ENCODE measurements at places on chromosomes 3 and 15.

- DNase-seq: no peak
Measured at GRCh38 chr15:64895285-64896065, 16.2 kb upstream of the ANKDD1A start.

DNA sequence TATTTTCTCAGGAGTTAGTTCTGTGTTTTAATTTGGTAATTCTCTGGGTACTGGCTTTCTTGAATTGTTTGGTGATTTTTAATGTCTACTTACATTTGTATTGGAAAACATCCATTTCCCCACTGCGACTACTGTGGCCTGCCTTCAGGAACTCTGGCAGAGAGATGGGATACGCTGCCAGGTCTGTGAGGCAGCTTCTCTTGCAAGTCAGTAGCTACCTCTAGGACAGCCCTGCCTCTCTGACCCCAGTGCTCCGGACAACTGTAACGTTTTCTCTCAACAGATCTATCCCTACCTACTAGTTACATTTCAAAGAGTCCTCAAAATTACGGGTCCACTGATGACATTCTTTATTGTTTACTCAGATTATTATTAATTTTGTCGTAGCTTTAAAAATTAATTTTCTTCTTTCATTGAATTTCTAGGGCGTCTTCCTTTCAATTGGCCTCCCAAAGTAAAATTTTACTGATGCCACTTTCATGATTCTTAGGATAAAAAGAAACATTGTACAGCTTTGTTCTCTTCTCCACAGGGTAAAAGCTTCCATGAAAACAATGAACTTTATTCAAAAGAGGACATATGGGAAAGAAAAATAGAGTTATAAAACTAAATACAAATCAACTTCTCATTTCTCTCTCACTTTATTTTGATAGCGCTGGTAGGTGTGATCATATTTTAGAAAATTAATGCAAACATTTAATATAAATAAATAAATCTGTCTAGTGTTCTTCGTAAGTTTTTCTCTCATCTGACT lies 123.2 kb upstream of the GOLGA8J start:
- DNase-seq: no peak

DNA sequence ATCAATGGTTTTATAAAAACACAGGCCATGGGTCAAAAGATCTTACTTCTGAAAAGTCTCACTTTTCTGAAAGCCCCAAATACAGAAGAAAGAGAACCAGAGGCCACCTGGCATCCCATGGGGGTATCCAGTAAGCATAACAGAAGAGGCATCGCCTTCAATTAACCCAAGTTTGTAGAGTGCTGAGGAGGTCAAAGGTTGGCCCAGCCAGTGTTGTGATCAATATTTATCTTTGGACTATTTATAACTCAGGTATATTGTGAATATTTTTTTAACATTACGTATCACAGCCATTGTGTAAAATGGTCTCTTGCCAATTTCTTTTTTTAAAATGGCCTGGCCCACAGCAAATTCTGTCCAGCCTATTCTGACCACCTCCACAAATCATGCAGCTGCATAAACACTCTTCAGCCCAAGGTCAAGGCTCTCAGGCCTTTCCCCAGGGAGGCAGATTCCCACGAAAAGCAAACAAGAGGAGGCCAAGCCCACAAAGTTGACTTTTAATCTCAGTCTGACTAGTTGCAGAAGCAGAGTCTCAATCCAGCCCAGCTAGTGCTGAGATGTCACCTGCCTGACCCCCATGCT lies 26.2 kb upstream of the SPTBN5 start:
- no peak for DNase-seq

GRCh38 chr3:42632146-42632545 lies 21.4 kb upstream of the ZBTB47 start:
- DNase-seq: no peak

DNA sequence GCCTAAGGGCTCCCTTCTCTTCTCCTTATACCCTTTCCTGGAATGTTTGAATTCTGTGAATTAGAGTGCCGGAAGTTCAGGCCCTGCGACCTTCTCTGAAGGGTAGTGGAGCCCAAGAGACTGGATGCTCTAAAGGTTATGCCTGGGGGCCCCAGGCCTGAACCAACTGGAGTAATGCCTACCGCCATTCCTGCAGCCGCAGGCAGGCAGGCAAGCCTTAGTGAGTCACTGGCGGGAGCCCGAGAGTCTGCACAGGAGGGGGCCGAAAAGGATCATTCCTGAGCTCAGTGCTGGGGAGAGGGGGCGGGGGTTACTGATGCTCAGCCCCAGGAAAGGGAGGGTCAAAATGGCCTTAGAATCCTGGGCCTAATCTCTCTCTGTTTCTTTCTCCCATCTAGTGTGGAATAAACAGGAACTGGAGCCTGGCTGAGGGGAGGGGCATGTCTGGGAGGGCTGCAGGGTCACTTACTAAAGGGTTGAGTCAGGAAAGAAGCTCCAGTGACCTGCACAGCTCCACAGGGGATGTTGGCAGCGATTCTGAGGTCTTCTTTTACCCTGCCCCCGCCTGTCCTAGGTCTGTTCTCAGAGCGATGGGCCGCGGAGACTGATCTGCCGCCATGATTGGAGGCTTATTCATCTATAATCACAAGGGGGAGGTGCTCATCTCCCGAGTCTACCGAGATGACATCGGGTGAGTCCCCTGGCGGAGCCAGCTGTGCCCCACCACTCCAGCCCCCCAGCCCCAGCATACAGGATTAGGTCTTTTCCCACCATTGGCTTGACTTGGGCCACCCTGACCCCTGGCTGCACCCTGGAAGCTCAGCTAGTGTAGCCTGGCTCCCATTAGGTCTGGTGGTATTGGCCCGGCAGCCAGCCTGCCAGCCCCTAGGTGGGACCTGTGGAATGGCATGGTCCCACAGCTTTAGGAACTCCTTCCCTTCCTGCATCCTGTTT lies 2.0 kb downstream of the AP2M1 start:
- no peak for DNase-seq

- DNase-seq: no peak
Measured at GRCh38 chr3:14298442-14298841, 104.0 kb upstream of the SLC6A6 start.

DNA sequence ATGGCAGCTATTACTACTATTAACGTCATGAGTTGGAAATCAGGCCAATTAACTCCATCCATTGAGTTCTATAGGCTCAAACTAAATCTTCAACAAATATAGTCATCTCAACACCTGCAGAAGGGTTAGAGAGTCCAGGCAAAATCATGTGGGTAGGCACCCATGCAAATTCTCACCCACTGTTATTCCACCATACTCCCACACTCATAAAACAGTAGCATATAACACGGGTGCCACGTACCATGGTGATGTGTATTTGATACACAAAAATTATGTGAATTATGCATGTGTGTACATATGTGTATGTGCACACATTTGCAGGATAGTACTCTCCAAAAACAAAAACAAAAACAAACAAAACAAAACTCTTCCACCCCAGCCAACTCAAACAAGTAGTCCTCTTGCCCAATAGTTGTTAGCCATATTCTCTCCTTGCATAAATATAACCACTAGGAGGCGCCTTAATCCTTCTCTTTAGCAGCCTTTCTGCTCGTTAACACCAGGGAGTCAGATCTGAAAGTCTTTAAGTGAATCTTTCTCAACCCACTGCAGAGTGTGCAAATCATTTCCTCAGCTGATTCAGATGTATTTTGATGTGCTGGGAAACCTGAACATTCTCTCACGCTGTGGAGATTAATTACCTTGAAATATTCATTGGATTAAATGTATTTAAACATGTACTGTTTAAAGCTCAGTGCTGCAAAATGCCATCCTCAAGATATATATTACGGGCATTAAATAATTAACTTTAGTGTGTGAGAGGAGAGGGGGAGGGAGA lies 38.0 kb upstream of the COPB2 start:
- peak; percentile 89 for DNase-seq

GRCh38 chr3:127685708-127686511 lies 13.2 kb downstream of the ABTB1 start:
- no peak for DNase-seq

DNA sequence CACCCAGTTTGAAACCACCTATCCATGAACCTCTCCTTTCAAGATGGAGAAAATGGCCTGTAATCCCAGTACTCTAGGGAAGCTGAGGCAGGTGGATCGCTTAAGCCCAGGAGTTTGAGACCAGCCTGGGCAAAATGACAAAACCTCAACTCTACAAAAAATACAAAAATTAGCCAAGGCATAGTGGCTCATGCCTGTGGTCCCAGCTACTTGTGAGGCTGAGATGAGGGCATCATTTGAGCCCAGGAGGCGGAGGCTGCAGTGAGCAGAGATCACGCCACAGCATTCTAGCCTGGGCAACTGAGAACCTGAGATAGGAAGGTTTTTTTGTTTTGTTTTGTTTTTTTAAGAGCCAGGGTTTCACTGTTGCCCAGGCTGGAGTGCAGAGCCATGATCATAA lies 5.4 kb downstream of the TKT start:
- DNase-seq: no peak

GRCh38 chr3:45772341-45773035 lies 23.8 kb downstream of the SLC6A20 start:
- no peak for DNase-seq

- DNase-seq: no peak
Measured at GRCh38 chr3:187434524-187434923, 66.3 kb downstream of the RTP4 start.

DNA sequence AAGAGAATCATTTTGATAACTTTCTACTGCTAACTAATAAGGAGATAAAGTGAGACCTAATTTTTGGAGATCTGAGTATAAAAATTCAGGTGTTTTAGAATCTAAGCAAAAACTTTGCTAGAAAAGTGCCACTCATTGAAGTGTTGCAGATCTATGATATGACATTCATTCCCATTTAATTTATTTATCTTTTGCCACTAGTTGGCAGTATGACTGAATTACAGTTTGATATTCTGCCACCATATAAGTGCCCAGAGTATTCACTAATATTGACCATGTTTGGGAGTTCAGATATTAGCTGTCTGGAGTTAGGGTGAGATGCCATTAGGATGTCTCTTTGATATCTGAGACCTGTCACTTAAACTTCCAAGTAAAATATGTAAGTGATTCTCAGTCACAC lies 251.3 kb upstream of the GBE1 start:
- DNase-seq: no peak

- DNase-seq: no peak
Measured at GRCh38 chr3:197495499-197495898, 60.3 kb downstream of the BDH1 start.

GRCh38 chr3:14890476-14890875 lies 56.9 kb upstream of the NR2C2 start:
- DNase-seq: no peak

GRCh38 chr15:48603922-48604321 lies 41.6 kb downstream of the FBN1 start:
- DNase-seq: no peak

- DNase-seq: no peak
Measured at GRCh38 chr3:127858521-127858920, 36.2 kb upstream of the MGLL start.

- no peak for DNase-seq
Measured at GRCh38 chr3:189966843-189967242, 153.9 kb downstream of the P3H2 start.

GRCh38 chr15:69298697-69299441 lies at the start of gene PAQR5:
Gene PAQR5, plus strand, starts transcription at chr15:69298912. Its CDS starts 61,169 bp downstream, at chr15:69360081.
- no peak for DNase-seq

GRCh38 chr3:100245927-100246326 lies 14.9 kb upstream of the TBC1D23 start:
- no peak for DNase-seq

DNA sequence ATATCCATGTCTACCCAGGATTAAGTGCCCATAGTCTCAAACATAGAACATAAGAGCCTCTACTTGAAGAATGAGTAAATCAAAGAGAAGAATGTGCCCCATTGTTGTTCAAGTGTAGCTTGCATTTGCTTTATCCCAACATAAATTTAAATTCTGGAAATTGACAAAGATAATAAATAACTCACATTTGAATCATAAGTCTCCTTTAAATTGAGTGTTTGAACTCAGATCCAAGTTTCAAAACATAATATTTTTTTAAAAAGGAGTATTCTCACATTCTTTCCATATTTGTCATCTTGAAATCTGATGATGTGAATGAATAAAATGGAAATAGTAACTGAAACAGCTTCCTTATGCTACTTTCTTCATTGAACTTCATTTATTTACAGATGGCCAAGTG lies 135.2 kb downstream of the MECOM start:
- DNase-seq: no peak

DNA sequence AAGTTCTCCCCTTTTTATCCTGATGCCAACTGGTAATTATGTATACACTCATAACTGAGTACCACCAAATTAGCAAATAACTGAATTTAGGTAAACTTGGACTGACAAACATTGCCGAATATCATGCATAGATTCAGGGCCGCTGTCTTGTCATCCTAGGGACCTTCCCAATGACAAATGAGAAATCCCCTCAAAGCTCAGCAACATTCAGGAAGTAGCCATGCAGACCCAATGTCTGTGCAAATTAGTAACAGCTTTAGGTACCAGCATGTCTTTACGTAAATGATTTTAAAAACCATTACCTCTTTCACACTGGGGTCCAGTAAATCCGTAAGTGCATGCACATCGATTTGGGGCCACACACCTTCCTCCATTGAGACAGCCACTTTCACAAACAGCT lies 49.5 kb downstream of the FBN1 start:
- DNase-seq: no peak

DNA sequence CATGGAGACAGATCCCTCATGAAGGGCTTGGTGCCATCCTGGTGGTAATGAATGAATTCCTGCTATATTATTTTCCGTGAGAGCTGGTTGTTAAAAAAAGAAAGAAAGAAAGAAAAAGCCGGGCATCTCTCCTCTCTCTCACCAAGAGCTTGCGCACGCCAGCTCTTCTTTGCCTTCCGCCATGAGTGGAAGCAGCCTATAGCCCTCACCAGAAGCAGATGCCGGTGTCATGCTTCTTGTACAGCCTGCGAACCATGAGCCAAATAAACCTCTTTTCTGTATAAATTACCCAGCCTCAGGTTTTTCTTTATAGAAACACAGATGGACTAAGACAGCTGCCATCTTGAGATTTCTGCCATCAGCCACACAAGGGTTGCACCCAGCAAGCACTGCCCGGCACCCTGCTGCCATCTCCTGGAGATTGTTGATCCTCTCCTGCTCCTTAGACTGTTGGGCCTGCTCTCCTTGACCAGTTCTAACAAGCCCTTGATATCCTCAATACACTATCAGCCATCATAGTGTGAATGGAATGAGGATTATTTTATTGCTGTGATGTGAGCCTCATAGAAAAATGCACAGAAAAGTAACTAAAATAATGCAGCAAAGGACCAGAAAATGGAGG lies 3.5 kb upstream of the AHSG start:
- DNase-seq: no peak

GRCh38 chr15:93270937-93271467 lies 182.0 kb upstream of the RGMA start:
- DNase-seq: no peak

GRCh38 chr3:98954791-98955604 lies 53.5 kb upstream of the DCBLD2 start:
- no peak for DNase-seq

All from NCI-H1417 treated with DMSO at 0.1 percent for 48 hours (cell line).